ENCODE measurements at places on chromosomes 2 and 18.

- DNase-seq, result no peak
Observed at GRCh38 chr2:166125557-166125956, 2.3 kb downstream of the SCN1A start.

GRCh38 chr2:45823723-45824206 lies 172.3 kb downstream of the PRKCE start:
- DNase-seq, result peak; percentile 97

DNA sequence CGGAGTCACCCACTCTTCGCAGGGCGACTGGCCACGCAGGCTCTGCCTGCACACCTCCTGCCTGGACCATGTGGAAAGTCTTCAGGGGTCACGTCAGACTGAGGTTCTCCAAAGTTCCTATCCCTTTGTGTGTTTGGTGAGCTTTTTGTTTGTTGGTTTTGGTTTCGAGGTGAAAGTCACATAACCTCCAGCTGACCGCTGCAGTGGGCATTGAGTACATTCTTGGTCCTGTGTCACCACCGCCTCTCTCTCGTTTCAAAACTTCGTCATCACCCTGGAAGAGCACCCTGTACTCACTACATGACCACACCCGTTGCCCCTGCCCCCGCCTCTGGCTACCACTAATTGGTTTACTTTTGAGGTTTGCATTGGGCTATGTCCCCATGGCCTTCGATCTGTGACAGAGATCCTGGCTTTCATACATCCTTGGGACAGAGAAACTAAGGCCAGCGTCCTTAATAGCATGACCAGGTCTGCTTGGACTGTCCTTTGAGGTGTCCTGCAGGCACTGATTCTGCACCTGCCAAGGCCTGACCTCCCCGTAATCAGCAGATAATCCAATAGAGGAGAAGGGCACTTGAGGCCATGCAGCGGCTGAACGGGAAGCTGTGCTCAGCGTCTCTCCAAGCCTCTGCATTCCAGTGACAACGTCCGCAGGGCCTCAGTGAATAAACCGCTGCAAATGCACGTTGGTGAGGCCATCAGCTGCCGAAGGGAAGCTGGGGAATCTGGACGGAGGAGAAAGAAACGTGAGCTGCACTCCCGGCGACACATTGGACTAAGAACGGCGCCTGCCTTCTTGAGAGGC lies 46.8 kb downstream of the SH3BP4 start:
- peak; percentile 55 for DNase-seq

DNA sequence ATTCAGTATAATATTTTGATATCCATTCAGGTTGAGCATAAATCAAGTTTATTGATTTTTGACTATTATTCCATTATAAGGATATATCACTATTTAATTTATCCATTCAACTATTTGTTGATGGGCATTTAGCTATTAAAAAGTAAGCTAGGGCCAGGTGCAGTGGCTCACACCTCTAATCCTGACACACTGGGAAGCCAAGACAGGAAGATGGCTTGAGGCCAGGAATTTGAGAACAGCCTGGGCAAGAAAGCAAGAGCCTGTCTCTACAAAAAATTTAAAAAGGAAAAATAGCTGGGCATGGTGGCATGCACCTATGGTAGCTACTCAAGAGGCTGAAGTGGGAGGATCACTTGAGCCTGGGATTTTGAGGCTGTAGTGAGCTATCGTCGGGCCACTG lies 183.5 kb downstream of the HNMT start:
- DNase-seq, result no peak

DNA sequence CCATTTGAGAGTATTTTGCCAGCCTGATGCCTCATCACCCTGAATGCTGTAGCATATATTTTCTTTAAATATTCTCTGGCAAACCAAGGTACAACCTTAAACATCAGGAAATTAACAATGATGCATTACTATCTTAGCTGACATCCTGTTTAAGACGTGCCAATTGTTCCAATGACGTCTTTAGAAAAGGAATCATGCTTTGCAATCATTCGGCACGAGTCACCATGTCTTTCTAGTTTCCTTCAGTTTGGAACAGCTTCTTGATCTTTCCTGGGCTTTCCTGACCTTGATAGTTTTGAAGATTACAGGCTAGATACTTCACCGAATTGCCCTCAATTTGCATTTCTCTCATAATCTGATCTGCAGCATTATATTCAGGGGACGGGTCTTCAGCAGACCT lies 88.2 kb upstream of the GLI2 start:
- no peak for DNase-seq

DNA sequence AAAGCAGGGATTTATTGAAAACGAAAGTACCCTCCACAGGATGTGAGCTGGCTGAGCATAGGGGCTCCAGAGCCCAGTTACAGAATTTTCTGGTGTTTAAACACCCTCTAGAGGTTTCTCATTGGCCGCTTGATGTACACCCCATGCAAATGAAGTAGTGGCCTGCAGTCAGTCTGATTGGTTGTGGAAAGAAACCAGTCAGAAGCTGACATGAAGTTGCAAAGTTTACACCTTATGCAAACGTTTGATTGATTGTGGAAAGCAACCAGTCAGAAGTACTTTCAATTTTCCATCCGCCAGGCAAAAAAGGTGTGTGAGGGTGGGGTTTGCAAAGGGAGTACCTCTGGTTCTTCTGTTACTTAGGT lies 62.3 kb downstream of the VWA3B start:
- DNase-seq, result no peak

GRCh38 chr2:102005989-102006885 lies 14.5 kb downstream of the IL1R2 start:
- DNase-seq, result no peak

DNA sequence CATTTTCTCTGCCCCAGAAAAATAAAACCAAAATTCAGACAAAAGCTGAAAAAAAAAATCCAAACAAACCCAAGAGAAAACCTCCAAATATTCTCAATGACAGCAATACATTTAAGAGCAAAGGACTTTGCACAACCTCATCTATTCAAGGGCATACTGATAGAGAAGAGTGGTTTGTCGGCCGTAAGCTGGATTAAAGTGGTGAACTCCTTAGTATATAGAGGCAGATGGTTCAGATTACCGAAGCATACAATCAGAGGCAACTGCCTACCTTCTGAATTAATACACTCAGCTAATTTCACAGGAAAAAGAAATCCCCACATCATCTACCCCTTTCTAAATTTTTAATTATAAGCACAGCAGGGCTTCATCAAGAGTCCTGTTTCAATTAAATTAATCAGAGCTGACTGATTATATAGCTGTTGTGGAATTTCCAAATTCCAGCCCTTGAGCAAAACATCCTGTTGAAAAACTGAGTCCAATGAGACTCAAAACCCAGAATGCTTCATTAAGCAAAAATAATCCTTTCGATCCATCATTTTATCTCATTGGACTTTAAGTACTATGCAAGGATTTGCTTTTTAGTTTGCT lies at the start of gene CPLX4:
Gene CPLX4 (minus strand): TSS at position 190 of the 591 bp plus-strand sequence. CDS start 187 bp downstream, at position 3.
- no peak for DNase-seq

DNA sequence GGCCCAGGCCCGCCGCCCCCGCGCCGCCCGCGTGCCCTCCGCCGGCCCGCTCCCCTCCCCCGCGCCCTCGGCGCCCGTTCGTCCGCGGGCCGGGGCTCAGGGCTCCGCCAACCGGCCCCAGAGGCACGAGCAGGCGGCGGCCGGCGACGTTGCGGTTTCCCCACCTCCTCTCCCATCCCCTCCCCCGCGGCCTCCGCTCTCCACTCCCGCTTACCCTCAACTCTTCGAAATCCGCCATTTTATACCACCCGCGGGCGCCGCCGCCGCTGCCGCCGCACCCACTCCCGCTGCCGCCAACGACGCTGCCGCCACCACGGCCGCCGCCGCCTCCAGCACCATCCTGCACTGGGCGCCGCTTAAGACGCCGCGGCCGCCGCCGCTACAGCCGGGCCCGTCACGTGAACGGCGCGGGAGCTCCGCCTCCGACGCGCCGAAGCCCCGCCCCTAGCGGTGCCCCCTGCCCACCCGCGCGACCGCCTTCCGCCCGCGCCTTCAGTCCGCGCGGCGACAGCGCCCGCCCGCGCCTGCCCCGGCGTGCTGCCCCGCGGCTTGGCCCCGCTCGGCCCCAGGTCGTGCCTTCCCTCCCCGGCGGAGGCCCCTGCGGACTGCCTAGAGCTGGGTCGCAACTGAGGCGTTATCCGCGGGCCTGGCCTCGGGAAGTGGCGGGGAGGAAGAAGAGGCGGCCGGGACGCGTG lies at the start of the genes KATNAL2 and PIAS2:
Gene KATNAL2 (plus strand): TSS at position 495 of the 695 bp plus-strand sequence. CDS start 29,271 bp downstream, outside the sequence.
Gene PIAS2 (minus strand): TSS at position 400 of the 695 bp plus-strand sequence. CDS start 162 bp downstream, at position 238.
- DNase-seq, result peak; percentile 87

GRCh38 chr2:20141056-20141762 lies 83.7 kb downstream of the SDC1 start:
- DNase-seq, result peak; percentile 86

DNA sequence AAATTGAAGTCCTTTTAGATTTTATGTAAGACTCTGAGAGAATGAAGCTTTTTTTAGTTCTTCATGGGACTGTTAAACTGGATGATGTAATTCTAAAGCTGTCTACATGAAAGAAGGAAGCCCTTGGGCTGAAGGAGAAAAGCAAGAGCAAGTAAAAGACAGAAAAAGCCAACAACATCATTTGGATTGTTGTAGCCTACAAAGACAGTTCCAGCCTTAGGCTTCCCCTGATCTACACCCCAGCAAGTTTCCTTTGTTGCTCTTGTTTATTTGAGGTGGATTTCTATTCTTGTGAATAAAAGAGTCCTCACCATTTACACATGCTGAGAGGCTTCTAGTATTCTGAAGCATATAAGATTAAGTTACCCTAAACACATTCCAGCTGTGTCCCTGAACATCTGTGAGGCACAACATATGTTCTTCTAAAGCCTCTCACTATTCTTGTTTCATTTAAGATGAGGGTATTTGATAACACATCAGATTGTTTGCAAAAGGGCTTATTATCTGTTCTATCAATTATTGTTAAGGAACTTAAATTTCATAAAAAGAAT lies 377.8 kb downstream of the LNPK start:
- no peak for DNase-seq

GRCh38 chr2:227363756-227364155 lies 15.3 kb downstream of the TM4SF20 start:
- DNase-seq, result no peak

DNA sequence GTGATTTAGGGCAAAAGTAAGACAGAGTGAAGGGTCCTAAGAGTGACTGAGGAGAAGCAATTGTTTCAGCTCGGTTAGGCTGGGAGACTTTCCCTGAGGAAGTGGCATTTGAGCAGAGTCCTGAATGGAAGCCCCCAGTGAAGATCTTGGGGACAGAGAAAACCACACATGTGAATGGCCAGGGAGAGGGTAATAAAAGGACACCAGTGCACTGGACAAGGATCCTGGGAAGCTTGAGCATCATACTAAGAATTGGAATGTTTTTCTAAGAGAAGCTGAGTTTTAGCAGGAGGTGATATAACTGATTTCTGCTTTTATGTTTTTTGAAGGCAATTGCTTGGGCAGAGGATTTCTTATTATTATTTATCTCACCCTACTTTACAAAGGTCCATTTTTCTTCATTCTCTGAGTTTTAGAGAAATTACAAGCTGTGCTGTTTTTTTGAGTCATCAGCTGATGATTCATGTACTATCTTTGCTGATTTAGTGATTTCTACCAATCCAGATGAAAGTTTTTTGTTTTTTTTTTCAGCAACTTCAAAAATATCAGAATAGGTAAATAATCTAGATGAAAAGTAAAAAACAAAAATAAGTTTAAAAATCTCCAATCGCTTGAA lies 43.5 kb downstream of the MFSD6 start:
- no peak for DNase-seq

DNA sequence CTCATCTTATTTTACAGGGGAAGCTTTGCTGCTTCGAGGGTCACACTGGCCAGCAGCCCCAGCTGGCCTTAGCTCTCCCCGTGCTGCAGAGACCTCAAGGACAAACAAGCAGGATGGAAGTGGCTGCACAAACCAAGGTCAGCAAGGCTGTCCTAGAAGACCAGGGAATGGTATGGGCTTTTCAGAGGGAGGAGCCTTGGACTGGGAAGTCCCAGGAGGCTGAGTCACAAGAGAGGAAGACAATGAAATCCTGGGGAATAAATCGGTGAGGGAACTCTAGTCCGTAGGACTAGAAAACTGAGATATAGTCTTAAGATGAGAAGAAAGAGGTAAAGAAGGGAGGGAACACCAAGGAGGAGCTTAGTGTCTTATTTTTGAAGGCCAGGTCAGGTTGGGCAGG lies 15.7 kb downstream of the CREG2 start:
- no peak for DNase-seq

- DNase-seq, result peak; percentile 5
Observed at GRCh38 chr2:70668432-70668831, 99.6 kb downstream of the ADD2 start.

DNA sequence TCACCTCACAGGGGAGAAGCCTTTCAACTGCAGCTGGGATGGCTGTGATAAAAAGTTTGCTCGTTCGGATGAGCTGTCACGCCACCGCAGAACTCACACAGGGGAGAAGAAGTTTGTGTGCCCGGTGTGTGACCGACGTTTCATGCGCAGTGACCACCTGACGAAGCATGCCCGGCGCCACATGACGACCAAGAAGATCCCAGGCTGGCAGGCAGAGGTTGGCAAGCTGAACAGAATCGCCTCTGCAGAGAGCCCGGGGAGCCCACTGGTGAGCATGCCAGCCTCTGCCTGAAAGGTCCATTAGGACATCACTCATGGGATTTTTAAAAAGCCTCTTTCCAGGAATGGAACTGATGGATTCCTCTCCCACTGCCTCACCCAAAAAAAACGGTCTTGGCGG lies 8.9 kb downstream of the KLF11 start:
- no peak for DNase-seq

DNA sequence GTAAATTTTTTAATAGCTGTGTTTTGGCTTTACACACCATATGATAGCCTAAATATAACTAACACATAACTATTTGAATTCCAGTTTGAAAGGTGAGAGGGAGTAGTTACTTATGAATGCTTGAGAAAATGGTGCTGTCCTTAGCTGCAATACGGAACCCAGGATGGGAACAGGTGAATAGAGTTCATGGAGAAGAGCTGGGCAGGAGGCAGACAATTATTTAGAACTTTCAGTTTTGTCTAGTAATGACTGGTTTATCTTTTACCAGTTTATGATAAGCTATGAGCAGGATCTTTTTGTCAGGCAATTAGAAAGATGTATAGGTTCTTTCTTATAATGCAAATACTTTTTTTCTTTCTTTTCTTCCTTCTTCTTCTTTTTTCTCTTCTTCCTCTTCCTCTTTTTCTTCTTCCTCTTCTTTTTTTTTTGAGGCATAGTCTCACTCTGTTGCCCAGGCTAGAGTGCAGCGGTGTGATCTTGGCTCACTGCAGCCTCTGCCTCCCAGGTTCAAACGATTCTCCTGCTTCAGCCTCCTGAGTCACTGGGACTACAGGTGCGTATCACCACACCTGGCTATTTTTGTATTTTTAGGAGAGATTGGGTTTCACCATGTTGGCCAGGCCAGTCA lies 25.9 kb downstream of the UBR3 start:
- DNase-seq, result no peak

GRCh38 chr2:156841321-156841720 lies 405.1 kb downstream of the GPD2 start:
- no peak for DNase-seq

- DNase-seq, result no peak
Observed at GRCh38 chr18:28422577-28422976, 245.6 kb upstream of the CDH2 start.

GRCh38 chr2:58131191-58132011 lies 84.8 kb downstream of the VRK2 start:
- no peak for DNase-seq
